ENCODE measurements at places on chromosomes 5 and 9.
A peak's percentile ranks its signal among the peaks of the same experiment; 100 is the strongest.

DNA sequence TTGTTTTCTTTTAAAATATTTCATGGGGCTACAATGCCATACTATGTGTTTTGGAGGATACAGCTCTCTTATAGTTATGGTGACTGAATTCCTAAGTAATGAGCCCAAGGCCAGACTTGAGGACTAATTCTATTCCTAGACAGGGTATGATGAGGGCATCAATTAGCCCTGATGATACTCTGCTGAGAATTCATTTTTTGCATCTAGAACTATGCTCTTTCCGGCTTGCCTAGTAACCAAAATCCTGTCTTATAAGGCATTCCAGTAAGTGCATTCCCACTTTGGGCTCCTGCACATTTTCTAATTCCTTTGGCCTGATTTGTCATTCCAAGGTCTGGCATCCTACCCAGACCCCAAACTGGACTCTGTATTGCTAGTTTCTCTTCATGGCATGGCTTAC lies 62.4 kb downstream of the MAT2B start:
- H3K4me3 ChIP-seq, result no peak overlapping the region
- H3K36me3 ChIP-seq, result no peaks in the 10 kb centered on the region
- peaks cover 53% of the 10 kb centered on the region for H3K27me3 ChIP-seq
- DNase-seq, result no peak

DNA sequence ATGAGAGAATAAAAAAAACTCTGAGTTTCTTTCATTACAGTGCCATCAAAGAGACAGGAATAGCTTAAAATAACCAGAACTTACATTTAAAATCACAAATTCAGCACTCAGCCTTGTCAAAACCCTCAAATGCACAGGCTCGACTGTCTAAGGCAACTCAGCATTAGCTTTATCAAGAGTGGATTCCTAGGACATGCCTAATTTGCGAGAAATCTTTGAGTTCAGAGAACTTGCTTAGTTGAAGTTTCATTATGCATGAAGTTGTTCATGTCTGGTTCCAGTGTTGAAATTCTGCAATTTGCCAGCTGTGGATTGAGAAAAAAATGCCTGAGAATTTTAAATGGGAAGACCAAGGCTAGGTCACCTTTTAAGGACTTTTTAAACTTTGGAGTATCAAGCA lies 151.1 kb downstream of the LRRC70 start:
- no peaks in the 10 kb centered on the region for H3K36me3 ChIP-seq
- no peak overlapping the region for H3K4me3 ChIP-seq
- DNase-seq, result no peak
- no peak overlapping the region for H3K27ac ChIP-seq
- H3K4me1 ChIP-seq, result no peaks in the 10 kb centered on the region

DNA sequence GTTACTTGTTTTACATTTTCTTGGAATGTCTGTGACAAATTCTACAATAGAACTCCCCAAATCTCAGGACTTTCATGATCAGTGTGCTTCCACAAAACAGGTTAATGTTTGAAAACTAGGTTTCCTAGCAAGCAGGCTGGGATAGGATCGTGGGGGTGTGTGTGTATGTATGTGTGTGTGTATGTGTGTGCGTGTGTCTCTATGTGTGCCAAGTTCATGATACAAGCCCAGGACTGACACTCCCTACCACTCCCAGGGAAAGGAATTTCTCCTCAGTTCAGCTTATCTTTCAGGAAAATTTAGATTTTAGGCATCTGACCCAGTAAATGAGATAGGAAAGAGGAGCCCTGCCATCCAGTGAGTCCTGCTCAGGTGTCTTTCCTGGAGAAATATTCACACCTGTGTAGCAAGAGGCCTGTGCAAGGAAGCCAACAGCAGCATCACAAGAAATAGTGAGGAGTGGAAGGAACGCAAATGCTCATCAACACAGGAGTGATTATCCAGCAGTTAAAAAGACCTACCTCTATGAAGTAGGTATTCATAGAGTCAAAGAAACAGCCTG lies 13.8 kb upstream of the ABLIM3 start:
- H3K27ac ChIP-seq, result no peak overlapping the region
- no peak overlapping the region for H3K4me3 ChIP-seq
- DNase-seq, result no peak
- H3K27me3 ChIP-seq, result peaks cover 12% of the 10 kb centered on the region
- no peaks in the 10 kb centered on the region for H3K4me1 ChIP-seq

DNA sequence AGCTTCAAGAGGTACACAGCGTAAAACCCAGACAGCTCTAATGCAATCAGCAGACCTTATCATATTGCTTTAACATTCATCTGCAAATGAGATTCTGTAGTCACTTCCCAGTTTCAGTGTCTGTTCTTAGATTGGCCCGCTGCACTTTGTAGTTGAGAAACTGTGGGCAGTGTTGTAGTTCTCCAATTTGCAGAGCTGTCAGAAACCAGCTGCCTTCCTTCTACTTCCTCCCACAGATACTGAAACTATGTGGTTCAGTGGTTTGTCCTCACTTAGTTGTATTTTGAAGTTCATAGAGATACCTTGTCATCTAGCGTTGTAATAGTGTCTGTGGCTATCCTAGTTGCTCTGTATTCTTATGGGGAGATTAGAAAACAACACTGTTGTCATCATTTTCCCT lies 39.6 kb upstream of the TRIM36 start:
- H3K36me3 ChIP-seq, result peaks cover 23% of the 10 kb centered on the region
- H3K4me1 ChIP-seq, result peaks cover 17% of the 10 kb centered on the region
- H3K27ac ChIP-seq, result peak overlapping the region; percentile 71

DNA sequence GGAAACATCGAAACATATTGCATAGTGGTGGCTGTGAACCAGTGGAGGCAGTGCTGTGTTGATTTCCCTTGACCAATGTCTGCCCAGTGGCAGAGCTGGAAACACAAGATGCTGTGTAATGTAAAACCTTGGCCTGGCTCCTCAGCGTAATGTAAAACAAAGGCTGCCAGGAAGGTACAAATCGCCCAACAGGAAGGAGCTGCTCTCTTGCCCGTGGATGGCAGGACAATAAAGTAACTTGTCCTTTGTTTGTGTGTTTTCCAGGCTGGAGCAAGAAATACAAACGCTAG lies 143.4 kb downstream of the PALM2AKAP2 start:
- peaks cover 2% of the 10 kb centered on the region for H3K27me3 ChIP-seq
- H3K4me1 ChIP-seq, result peaks cover 15% of the 10 kb centered on the region
- no peak overlapping the region for H3K27ac ChIP-seq
- no peak for DNase-seq

DNA sequence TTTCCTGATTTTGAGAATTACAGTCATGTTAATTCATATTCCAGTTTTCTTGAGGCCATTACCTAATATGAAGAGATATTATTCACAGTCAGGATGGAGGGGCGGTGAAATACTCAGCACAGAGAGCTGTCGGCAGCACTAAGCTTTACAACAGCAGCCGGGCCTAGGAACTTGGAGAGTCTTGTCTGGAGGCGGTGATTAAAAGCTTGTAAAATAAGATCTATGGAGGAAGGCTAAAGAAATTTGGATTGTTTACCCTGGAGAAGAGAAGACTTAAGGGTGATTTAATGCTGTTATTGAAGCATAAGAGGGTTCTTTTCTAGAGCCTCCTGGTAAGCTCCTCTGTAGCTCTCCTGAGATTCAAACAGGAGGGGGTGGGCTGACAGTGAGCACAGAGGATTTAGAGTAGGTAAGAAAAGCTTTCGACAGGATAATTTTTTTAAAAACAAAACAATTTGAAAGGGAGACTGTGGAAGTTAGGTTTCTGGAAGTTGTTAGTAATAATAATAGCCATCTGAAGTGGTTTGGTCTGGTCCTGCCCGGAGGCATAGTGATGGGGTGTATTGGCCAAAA lies 406.3 kb upstream of the ADAMTSL1 start:
- no peak overlapping the region for H3K4me3 ChIP-seq
- H3K27ac ChIP-seq, result no peak overlapping the region
- DNase-seq, result no peak
- H3K36me3 ChIP-seq, result no peaks in the 10 kb centered on the region
- no peaks in the 10 kb centered on the region for H3K27me3 ChIP-seq

DNA sequence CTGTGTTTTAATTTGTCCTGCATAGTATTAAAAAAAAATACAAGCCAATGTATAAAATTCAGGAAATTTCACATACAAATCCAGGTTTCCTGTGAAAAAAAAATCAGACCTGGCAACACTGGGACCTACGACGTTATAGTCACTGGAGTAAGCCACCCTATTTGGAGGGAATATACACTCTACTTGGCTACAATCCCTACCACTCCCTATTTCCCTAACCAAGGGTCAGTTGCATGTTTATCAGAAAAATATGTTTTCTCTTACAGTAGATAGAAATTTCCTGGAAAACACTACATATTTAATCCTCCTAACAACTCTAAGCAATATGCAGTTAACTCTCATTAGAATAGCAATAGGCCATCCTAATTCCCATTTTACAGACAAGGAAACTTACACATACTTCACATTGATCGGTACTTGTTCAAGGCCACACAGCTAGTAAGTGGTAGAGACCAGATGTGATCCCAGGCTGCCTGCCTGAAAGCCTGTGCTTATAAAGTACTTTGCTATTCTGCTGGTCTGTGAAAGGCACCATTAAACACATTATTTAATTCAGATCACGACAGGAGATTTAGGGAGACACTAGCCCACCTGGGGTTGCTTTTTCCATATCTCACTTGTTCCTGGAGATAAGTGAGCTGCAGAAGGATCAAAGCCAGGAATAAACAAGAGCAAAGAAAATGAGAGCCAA lies 70.8 kb downstream of the MFAP3 start:
- no peaks in the 10 kb centered on the region for H3K27me3 ChIP-seq
- no peak for DNase-seq

DNA sequence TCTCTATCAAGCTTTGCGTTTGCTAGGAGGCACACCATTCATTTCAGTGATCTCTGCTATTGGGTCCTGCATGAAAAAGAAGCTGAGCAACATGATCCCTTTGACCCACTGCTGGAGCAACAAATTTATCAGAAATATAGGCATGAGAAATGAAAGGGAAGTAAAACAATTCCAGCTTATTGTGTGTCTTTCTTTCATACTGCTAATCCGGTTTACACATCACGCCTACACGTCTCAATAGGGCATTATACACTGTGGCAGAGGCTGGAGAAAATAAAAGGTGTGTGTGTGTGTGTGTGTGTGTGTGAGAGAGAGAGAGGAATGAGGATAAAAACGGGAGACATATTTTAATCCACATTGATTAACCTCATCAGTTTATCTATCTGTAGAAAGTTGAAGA lies 2.4 kb downstream of the PTCH1 start:
- H3K27me3 ChIP-seq, result peaks cover 32% of the 10 kb centered on the region
- no peak overlapping the region for H3K27ac ChIP-seq
- no peak for DNase-seq
- H3K4me1 ChIP-seq, result peaks cover 50% of the 10 kb centered on the region
- no peak overlapping the region for H3K4me3 ChIP-seq

DNA sequence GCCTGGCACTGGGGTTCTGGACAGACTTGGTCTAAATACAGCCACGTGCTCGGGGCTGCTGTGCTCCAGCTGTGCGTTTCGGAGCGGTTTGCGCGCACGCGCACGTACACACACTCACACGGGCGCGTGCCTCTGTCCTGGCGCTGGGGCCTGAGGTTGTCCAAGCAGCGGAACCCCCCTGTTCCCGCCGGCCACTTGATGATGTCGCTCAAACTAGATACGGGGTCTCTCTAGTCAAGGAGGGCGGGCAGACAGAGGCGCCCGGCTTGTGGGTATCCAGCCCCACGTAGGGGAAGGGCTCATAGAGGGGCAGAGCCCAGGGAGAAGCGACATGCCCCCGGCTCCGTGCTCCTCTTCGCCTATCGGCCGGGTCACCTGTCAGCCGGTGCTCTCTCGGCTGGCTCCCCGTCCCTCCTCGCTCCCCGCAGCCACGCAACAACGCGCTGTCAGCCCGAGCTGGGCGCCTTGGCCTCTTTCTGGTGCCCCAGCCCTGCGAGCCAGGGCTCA lies 8.9 kb downstream of the NR2F1-AS1 start:
- peaks cover 86% of the 10 kb centered on the region for H3K27me3 ChIP-seq
- peaks cover 2% of the 10 kb centered on the region for H3K36me3 ChIP-seq
- H3K4me3 ChIP-seq, result peak overlapping the region; percentile 50
- H3K4me1 ChIP-seq, result peaks cover 21% of the 10 kb centered on the region

DNA sequence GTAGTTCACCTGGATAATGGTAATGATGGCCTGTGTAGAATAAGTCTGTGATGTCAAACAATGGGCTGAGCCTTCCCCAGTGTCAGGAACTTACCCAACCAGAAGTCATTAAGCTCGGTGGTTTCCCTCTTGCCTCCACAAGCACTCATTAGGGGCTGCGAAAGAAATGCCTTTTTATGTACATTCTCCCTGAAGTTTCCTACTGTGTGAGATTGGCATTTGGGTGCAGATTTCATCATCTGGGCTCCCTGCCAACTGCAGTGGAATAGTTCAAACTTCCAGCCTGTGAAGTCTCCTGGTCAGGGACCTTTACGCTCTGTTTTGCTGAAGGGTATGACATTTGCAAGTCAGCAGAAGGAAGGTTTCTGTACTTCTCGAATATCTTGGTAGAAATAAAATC lies 41.6 kb upstream of the TMEM215 start:
- H3K4me1 ChIP-seq, result no peaks in the 10 kb centered on the region
- H3K4me3 ChIP-seq, result no peak overlapping the region
- H3K36me3 ChIP-seq, result no peaks in the 10 kb centered on the region

DNA sequence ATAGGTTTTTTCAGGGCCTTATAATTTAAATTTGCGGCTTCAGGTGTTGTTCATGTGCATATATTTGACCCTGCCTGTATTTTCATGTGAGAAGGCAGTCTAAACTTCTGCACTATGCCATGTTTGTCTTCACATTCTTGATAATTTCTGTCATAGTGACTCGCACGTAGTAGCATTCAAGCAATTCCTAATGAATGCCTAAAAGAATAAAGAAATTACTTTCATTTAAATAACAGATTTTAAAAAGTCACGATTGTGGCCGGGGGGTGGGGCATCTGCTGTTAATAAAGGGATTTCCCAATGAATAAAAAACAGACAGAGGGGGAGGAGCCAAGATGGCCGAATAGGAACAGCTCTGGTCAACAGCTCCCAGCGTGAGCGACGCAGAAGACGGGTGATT lies 318.0 kb downstream of the ADAMTS6 start:
- H3K27me3 ChIP-seq, result no peaks in the 10 kb centered on the region
- H3K4me3 ChIP-seq, result no peak overlapping the region
- H3K4me1 ChIP-seq, result no peaks in the 10 kb centered on the region

DNA sequence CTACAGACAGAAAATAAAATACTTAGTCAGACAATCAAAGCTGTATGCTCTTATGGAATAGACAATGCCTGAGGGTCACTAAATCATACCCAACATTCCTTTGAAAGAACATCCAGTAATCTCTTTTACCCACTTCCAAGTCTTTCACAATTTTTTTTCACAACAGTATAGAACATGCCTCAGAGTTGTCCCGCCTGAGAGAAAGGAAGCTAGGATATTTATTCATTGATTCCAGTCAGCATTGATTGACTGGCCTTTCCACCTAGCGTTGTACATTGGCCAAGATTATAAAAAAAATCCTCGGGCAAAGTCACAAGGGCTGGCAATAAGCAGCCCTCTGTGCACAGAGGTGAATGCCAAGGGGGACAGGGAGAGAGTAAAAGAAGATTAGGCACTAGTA lies 318.1 kb upstream of the PIK3R1 start:
- H3K27me3 ChIP-seq, result no peaks in the 10 kb centered on the region
- no peaks in the 10 kb centered on the region for H3K36me3 ChIP-seq
- DNase-seq, result no peak
- H3K4me3 ChIP-seq, result no peak overlapping the region

Data from activated naive CD8-positive, alpha-beta T cell treated with anti-CD3 and anti-CD28 coated beads, Interleukin-2, amount 50 U/mL, for 24 hours (primary cell).